ENCODE measurements at places on chromosomes 2 and 18. TPM values are rescaled to one million over a fixed set of nuclear protein-coding genes. Genes with fewer than 3 reads are reported as not detected.
A peak's percentile ranks its signal among the peaks of the same experiment; 100 is the strongest.

- H3K27ac ChIP-seq: no peak overlapping the region
- no peak for DNase-seq
- no peak overlapping the region for H3K4me3 ChIP-seq
- H3K27me3 ChIP-seq: no peaks in the 10 kb centered on the region
- H3K4me1 ChIP-seq: no peaks in the 10 kb centered on the region
Measured at GRCh38 chr2:240597054-240597418, 10.5 kb downstream of the CAPN10 start.

UGT1A5 gene
- total RNA-seq: not detected

DNA sequence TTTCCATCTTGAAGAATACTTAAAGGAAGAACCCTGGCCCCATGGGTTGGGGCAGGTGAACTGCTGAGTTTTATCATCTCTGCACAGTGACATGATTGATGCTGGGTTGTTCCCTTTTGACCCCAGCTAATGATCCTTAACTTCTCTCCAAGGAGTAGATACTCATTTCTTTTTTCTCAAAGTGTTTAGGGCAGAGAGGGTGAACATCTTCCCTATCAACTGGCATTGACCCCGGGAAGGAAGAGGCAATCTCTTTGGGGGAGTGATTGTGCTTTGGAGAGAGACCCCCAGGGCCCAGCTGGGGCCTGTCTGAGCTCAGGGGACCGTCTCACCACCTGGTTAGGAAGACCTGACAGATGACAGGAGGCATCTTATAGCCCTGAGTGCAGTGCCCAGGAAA, 190.6 kb downstream of the FHOD3 start:
- H3K27ac ChIP-seq: no peak overlapping the region
- no peak overlapping the region for H3K4me3 ChIP-seq
- no peaks in the 10 kb centered on the region for H3K36me3 ChIP-seq
- H3K4me1 ChIP-seq: no peaks in the 10 kb centered on the region

- no peaks in the 10 kb centered on the region for H3K36me3 ChIP-seq
- H3K4me3 ChIP-seq: no peak overlapping the region
- no peak for DNase-seq
- no peak overlapping the region for H3K27ac ChIP-seq
Measured at GRCh38 chr18:13804305-13804704, 19.6 kb upstream of the MC5R start.

FASTKD2 gene
- total RNA-seq: 48.7 TPM

DNA sequence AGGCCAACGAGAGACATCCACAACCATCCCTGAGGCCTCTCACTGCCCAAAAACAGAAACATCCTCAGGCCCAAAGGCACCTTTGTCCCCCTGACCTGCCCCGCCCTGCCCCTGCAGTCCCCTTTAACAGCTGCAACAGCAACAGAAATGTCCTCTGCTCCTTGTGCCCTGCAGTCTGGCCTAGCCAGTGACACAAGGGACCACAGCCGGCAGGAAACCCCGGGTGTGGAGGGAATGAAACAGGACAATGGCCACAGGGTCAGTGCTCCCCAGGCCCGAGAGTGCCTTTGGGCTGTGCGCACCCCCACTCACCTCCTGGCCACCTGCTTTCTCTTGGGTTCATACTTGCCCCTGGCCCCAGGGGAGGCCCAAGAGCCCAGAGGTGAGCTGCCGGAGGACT, 35.6 kb downstream of the SNED1 start:
- H3K36me3 ChIP-seq: no peaks in the 10 kb centered on the region
- peaks cover 6% of the 10 kb centered on the region for H3K27me3 ChIP-seq
- no peak overlapping the region for H3K4me3 ChIP-seq
- peaks cover 8% of the 10 kb centered on the region for H3K4me1 ChIP-seq
- H3K27ac ChIP-seq: no peak overlapping the region

CXCR2 gene
- total RNA-seq: 0.82 TPM

GRCh38 chr18:65725251-65726050, 25.4 kb upstream of the CDH7 start:
- no peak overlapping the region for H3K27ac ChIP-seq
- no peaks in the 10 kb centered on the region for H3K27me3 ChIP-seq
- no peak overlapping the region for H3K4me3 ChIP-seq
- H3K4me1 ChIP-seq: peaks cover 5% of the 10 kb centered on the region
- no peaks in the 10 kb centered on the region for H3K36me3 ChIP-seq
- peak; percentile 84 for DNase-seq

CYP27A1 gene
- 4.2 TPM for total RNA-seq

DNA sequence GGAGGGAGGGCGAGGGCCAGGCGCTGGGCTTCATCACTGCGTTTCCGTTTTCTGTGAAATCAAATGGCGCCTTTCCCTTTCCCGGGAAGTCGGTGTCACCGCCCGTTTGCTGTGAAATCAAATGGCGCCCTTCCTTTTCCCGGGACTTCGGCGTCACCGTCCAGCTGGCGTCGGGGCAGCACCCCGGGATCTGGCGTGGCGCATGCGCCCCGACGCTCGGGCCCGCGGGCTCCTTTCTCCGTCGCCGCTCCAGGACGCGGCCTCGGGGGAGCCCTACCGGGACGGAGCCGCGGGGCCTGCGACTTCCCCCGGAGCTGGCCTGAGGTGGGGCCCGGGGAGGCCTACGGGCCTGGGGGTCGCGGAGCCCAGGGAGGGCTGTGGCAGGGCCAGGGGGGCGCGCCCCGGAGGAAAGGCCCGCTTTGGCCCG, at the start of gene FAM228A:
Gene FAM228A (plus strand): TSS at position 203 of the 427 bp plus-strand sequence. CDS start 428 bp downstream, outside the sequence.
- H3K4me3 ChIP-seq: 0 out of 2 replicates have a peak within 1 kb of the TSS, but pooled peaks have one; percentile 28
- no peaks in the 10 kb centered on the region for H3K4me1 ChIP-seq
- DNase-seq: peak; percentile 50
- no peaks in the 10 kb centered on the region for H3K36me3 ChIP-seq
- H3K27ac ChIP-seq: no peak within 1 kb of the TSS
- H3K27me3 ChIP-seq: peaks cover 12% of the 10 kb centered on the region

- H3K27ac ChIP-seq: no peak overlapping the region
- H3K4me1 ChIP-seq: no peaks in the 10 kb centered on the region
- no peak for DNase-seq
- no peak overlapping the region for H3K4me3 ChIP-seq
- no peaks in the 10 kb centered on the region for H3K36me3 ChIP-seq
- H3K27me3 ChIP-seq: no peaks in the 10 kb centered on the region
Measured at GRCh38 chr2:180962727-180963314, 17.6 kb upstream of the UBE2E3 start.

GRCh38 chr2:10559634-10560224, 111.6 kb upstream of the ODC1 start:
- H3K4me3 ChIP-seq: no peak overlapping the region
- H3K36me3 ChIP-seq: no peaks in the 10 kb centered on the region
- no peaks in the 10 kb centered on the region for H3K27me3 ChIP-seq
- H3K4me1 ChIP-seq: no peaks in the 10 kb centered on the region
- no peak overlapping the region for H3K27ac ChIP-seq

- no peak for DNase-seq
- H3K36me3 ChIP-seq: no peaks in the 10 kb centered on the region
- no peak overlapping the region for H3K27ac ChIP-seq
- no peaks in the 10 kb centered on the region for H3K4me1 ChIP-seq
- no peaks in the 10 kb centered on the region for H3K27me3 ChIP-seq
- no peak overlapping the region for H3K4me3 ChIP-seq
Measured at GRCh38 chr18:57657542-57657941, 35.9 kb upstream of the NARS1 start.

GRCh38 chr2:175135862-175136261, 32.1 kb downstream of the ATF2 start:
- no peak overlapping the region for H3K27ac ChIP-seq
- H3K4me1 ChIP-seq: peaks cover 27% of the 10 kb centered on the region
- H3K4me3 ChIP-seq: no peak overlapping the region
- no peaks in the 10 kb centered on the region for H3K36me3 ChIP-seq
- DNase-seq: no peak
- H3K27me3 ChIP-seq: no peaks in the 10 kb centered on the region

GRCh38 chr2:183105402-183106134, 18.7 kb upstream of the NUP35 start:
- H3K27me3 ChIP-seq: no peaks in the 10 kb centered on the region
- no peak overlapping the region for H3K4me3 ChIP-seq
- no peaks in the 10 kb centered on the region for H3K4me1 ChIP-seq
- no peak for DNase-seq
- H3K36me3 ChIP-seq: no peaks in the 10 kb centered on the region
- no peak overlapping the region for H3K27ac ChIP-seq
